ENCODE measurements at places on chromosomes 11 and 22. TPM values are rescaled to one million over a fixed set of nuclear protein-coding genes. Genes with fewer than 3 reads are reported as not detected.

DNA sequence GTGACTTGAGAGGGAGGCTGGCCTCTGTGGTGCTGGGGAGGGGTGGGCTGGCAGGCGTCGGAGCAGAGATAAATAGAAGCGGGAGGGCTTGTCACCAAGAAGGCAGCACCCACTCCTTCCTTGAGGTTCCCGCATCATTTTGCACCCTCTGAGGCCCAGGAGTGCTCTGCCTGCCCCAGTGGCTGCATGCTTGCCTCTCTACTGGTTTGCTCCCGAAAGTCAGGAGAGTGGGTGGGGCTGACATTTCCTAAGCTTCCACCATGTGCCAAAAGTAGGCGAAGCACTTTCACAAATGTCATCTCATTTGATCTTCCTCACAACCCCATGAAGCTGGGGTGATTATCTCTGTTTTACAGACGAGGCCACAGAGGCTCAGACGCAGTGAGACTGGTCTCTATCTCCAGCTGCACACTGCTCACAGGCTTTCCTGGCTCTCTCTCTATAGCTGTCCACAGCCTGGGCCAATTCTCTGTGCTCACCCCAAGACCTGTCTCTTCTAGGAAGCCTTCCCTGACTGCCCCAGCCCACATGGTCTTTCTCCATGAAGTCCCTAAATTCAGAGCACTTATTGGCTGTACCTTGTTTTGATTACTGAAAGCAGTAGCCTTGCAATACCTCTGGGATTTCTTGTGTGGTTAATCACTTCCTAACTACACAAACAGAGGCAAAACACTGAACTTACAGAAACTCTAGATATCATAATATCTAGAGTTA is 2.6 kb upstream of the UCP3 start:
- no peak for DNase-seq

GRCh38 chr11:2885017-2885677 is 428 bp downstream of the CDKN1C start:
- DNase-seq = no peak

GRCh38 chr11:34161812-34162492 is 56.5 kb downstream of the NAT10 start:
- no peak for DNase-seq

Gene AMPD3
- polyA plus RNA-seq = 5.9 TPM

Gene SCO2
- 5.1 TPM for polyA plus RNA-seq

Gene GRAP2
- 1.3 TPM for polyA plus RNA-seq

DNA sequence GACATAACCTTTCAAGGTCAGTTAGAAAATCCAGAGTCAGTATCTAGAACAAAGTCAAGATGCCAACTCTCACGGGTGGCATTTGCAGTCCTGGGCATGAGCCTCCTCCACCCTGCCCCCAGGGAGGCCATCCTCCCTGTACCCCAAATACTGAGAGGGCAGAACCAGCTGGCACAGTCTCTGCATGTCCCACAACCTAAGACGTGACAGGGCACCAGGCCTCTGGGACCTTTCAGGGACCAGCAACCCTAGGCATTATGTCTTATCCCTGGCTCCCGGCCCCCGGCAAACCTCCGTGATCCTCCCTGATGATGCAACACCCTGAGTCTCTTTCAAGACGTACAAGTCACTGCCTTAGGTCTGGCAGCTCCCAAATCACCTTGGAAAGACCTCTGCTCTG is 2.0 kb downstream of the MB start:
- DNase-seq = no peak

GRCh38 chr22:20805972-20806471 is 32.1 kb downstream of the SERPIND1 start:
- DNase-seq = no peak

- no peak for DNase-seq
These were observed 15.5 kb upstream of the RAC2 start for GRCh38 chr22:37259540-37260029.

GRCh38 chr11:6489306-6489705 is 7.8 kb upstream of the DNHD1 start:
- no peak for DNase-seq

GRCh38 chr11:105937331-105937730 is 84.7 kb downstream of the MSANTD4 start:
- no peak for DNase-seq

DNA sequence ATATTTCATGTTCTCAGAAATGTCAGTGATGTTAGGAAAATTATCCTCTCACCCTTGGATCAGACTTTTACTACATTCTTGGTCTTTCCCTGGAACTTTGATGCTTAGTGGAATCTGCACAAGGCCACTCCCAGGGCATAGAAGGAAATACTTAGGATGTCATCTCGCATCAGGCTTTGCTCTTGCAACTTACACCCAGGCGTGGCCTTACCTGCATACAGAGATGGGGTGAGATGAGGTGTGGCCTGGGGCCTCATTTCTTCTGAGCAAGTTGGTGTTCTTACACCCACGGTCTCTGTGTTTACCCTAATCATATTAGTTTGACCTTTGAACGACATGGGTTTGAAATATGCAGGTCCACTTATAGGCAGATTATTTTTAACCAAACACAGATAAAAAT is 19.0 kb upstream of the OR52K2 start:
- DNase-seq = no peak

DNA sequence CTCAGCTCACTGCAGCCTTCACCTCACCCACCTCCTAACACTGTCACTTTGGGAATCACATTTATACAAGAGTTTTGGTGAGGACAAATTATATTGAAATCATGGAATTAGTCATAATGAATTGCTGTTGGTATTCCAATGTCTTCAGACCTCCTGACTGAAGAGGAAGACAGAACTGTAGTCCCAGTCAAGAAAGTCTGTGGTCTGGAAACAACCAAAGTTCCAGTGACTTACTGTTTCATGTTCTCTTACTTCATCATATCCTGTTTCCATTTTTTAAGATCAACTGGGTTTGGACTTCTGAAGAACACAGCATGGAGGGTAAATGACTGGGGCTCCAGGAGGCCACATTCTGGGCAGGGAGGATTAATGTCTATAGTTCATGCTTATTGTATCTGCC is 43.0 kb upstream of the HIPK3 start:
- no peak for DNase-seq

DNA sequence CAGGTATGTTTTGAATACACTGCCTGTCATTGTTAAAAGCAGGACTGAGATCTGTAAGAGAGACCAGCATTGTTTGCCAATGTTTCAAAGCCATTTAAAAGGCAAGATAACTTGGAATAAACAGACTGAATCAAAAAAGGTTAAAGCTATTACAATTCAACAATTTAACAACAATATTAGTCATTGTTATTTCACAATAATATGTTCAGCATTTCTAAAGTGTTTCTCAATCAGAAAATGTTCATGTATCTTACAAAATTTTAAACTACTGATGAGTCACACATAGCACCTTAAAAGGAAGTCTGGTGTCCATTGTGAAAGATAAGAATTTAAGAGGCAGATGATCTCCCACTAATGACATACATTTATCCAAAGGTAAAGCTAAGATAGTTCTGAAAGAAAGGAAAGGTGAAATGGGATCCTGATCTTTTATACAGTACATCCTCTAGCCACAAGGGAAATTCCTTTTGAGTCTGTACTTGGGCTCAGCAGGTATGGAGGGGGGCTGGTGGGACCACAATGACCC is 79.7 kb downstream of the MAML2 start:
- no peak for DNase-seq

- DNase-seq = no peak
These were observed 7.3 kb upstream of the PAX6 start for GRCh38 chr11:31818425-31818755.
